ENCODE measurements at places on chromosomes 1 and 21.

GRCh38 chr1:112506306-112506705, 2.5 kb upstream of the WNT2B start:
- no peak for DNase-seq

GRCh38 chr1:24893431-24893830, 36.6 kb downstream of the RUNX3 start:
- DNase-seq = no peak

DNA sequence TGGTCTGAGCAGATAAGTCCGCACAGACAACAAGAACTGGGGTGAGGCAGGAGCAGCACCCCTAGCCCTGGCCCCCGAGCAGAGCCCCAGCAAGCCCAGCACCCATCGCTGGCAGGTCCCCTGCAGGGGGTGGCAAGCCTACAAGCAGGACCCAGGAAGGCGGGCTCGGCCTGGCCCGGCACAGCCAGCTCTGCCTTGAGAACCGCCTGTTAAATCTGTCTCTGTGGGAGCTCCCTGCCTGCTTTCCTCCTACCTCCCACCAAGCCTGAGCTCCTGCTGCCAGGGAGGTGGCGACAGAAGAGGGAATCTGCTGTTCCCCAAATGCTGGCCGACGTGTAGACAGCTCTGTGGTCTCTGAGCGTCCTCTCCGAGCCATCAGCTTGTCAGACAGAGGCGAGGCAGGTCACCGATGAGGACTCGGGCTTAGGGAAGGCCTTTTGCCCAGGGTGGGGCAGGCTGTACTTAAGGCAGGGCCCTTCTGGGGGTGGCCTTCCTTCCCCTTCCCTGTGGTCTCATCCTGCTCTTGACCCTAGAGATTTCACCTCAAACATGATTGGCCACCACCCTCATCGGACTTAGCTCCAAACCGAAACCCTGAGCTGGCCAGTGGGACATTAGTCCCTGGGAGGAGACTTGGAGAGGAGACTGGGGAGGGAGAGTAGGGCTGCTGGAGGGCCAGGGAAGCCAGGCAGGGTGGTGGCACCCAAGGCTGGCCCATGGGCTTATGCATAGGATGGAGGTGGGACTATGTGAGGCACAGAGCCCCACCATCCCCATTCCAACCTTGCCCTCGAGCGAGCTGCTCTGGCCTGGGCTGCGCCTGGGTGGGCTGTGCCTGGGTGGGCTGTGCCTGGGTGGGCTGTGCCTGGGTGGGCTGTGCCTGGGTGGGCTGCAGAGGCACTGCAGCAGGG, 7.7 kb downstream of the SELENON start:
- no peak for DNase-seq

DNA sequence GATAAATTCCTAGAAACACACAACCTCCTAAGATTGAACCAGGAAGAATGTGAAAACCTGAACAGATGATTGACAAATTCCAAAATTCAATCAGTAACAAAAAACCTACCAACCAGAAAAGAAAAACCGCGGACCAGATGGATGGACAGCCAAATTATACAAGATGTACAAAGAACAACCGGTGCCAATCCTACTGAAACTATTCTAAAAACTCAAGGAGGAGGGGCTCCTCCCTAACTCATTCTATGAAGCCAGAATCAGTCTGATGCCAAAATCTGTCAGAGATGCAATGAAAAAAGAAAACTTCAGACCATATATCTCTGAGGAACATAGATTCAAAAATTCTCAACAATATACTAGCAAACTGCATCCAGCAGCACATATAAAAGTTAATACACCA, 262.4 kb upstream of the DAB1 start:
- no peak for DNase-seq

GRCh38 chr1:25804244-25804963, 4.4 kb downstream of the SELENON start:
- no peak for DNase-seq

GRCh38 chr21:30391492-30392025, 4.3 kb upstream of the KRTAP13-1 start:
- DNase-seq = no peak

All from stimulated activated CD4-positive, alpha-beta T cell treated with anti-CD3 and anti-CD28 coated beads, Interleukin-12 subunit alpha, Interleukin-12 subunit beta, amount 100 ng/mL, for 24 hours (primary cell).